ENCODE measurements at places on chromosomes 13 and 19.

DNA sequence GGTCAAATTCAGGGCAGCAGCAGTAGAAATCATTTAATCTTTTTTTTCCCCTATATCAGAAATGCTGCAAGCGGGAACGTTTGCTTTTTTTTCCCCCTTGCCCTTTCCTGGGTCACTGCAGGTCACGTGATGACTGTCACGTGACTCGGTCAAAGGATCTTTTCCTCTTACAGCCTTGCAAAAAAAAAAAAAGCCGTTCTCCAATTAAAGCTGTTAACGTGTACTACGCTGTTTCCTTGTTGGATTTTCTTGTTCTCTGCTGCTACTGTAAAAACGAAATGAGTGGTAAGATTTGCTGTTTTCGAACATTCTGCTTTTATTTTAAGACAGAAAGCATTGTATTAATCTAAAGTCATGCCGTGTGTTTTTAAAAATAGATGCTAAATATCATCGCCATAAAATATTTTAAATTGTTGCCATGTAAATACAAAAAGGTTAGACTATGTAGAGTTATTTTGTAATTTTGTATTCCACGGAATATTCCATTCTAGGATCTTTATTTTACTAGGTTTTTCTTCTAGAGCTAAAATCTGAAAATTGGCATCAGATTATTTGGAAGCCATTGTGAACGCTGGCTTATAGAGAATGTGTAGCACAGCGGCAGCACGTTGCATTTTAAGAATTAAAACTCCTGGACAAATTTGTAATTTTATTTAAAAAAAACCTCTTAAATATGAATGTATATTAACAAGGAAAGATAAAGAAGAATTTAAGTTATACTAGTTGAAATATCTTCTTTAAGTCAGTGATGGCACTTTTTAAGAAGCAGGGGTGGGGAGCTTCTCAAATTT is 109.8 kb upstream of the MLNR start:
- peak; percentile 66 for DNase-seq

DNA sequence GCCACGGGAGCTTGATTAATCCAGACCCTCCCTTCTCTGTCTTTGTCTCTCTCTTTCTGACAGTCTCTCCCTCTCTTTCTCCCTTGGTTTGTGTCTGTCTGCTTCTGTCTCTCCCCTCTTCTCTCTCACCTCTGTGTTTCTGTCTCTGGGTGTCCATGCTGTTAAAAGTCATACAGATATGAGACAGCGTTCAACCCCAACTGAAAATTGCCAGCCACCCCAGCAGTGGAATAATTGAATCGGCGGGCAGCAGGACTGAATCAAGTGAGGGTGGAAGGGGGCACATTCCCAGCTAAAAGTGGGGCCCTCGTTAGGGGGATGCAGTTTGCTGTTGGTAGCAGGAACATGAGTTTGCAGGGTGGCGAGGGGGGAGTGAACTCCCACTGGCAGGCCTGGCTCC is 43.7 kb downstream of the TINCR start:
- DNase-seq, result no peak

DNA sequence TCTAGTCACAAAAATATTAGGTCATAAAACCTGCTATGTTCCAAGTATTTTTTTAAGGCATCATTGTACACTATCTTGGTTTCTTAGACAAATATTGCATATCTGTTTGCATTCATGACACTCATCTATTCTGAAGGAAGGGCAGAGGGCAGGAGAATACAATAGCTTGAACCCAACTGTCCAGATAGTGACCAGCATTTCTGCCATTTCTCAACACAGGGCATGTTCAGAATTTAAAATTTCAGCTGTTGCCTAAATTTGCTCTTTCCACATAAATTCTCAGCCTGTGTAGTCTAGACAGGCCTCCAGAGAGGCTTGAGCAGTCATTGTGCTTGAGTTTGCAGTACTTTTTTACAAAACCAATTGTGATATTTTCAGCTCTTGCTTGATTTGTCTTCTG is 119.5 kb downstream of the ZAR1L start:
- DNase-seq, result no peak

DNA sequence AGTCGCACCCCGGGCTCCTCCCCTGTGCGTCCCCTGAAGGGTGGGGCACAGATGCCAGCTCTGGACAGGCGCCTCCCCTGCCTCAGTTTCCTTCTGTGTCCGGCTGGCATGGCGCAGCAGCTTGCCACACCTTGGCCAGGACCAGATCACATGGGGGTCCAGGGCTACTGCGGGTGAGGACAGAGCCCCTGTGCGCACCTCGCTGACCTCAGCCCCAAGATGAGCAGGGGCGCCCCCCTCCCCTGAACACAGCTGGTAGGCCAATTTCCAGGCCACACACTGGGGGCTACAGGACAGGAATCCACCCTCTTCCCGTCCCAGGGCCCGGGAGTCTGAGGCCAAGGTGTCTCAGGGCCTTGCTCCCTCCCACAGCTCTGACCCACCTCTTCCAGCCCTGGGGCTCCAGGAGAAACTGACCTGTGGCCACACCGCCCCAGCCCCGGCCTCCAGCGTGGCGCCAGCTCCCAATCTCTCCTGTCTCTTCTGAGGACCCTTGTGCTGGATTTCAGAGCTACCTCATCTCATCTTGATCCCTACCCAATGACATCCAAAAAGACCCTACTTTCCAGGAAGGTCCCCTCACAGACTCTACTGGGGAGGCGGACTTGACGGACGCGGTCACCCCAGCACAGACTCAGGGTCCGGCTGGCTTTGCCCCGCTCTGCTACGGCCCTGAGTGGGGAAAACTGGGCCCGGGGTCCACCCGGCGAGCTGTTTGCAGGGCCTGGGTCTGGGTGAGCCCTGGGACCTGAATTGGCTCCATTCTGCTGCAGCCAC is 28.2 kb downstream of the SBNO2 start:
- DNase-seq, result no peak

- no peak for DNase-seq
Observed at GRCh38 chr13:30253830-30254229, 53.5 kb downstream of the KATNAL1 start.

- no peak for DNase-seq
Observed at GRCh38 chr13:36029166-36029565, 102.0 kb downstream of the DCLK1 start.

DNA sequence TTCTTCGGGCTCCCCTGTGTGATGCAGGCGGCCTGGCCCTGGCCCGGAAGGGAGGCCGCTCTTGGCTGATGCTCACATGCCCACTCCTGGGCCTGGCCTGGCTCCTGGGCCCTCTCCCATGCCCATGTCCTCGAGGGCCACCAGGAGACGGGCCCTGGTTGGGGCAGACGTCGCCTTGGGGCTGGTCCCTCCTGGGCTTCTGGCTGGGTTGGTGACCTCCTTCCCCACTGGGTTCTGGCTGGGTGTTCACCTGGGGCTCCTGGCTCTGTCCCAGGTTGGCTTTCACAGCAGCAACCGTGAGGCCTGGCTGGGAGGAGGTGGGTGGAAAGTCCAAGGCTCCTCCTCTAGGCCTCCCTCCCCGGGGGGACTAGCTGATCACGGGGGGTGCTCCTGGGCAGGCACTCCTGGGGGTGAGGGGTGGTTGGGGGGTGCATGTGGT is 15.5 kb upstream of the SLC7A10 start:
- DNase-seq, result no peak

GRCh38 chr13:101611491-101612475 is 159.3 kb downstream of the ITGBL1 start:
- DNase-seq, result no peak

- no peak for DNase-seq
Observed at GRCh38 chr13:80563439-80563838, 222.5 kb upstream of the SPRY2 start.

GRCh38 chr19:5403968-5404640 is 51.1 kb upstream of the ZNRF4 start:
- DNase-seq, result peak; percentile 49

GRCh38 chr13:56412856-56413255 is 727.9 kb upstream of the PRR20A start:
- no peak for DNase-seq
